ENCODE measurements at places on chromosomes 1 and 21.

GRCh38 chr1:187226396-187226795 lies 397.6 kb downstream of the PLA2G4A start:
- no peak for DNase-seq

DNA sequence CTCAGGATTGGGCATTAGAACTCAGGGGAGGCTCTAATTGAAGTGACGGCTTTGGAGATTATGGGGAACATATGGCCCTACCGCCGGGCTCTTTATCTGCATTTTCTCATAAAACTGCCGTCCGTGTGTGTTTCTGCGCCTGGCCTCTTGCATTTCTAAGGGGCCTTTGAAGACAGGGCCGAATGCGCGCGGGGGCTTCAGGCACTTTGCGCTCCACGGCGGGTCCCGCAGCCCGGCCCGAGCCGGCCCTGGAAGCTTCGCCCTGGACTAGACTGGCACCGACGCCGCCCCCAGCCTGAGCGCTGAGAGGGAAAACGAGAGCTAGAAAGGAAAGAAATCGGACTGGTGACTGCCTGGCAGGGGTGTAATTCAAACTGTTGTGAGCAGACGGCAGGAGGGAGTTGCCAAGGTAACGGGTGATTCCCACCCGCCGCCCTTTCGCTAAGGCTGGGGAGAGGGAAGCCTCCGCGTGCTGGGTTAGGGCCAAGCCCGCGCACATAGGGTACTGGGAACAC lies 120.7 kb downstream of the LMX1A start:
- no peak for DNase-seq

DNA sequence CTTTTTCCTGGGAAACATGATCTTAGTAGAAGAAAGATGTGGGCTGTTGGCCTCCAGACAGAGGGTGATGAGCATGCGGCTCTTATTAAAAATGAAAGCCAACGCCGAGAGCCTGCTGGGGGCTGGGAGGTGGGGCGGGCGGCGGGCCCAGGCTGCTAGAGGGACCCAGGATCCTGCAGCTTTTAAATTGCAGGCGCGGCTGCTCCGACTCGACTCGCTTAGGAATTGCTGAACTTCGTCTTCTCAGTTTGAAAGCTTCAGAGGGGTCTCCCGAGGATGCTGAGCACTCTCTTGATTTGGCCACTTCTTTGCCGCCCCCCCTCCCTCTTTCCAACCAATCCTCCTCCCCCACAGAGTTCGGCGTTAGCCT lies 1.2 kb downstream of the AGPAT3 start:
- no peak for DNase-seq

- DNase-seq: no peak
These were observed 209.6 kb upstream of the DPYD start for GRCh38 chr1:98130408-98130807.

DNA sequence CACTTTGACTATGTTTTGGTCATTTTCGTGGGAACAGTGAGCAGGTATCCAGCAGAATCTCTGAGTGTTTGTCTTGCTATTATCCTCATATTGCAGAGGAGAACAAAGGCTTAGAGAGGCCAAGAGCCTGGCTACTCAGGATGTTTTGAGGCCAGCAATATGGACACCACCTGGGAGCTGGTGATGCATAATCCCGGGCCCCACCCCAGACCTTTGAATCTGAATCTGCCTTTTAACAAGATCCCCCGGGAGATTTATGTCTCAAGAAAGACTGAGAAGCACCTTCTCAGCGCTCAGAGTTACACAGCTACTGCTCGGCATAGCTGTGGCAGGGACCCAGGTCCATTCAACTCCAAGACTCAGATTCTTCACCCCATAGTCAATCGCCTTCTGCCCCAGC lies 72.8 kb downstream of the PTPRU start:
- no peak for DNase-seq

DNA sequence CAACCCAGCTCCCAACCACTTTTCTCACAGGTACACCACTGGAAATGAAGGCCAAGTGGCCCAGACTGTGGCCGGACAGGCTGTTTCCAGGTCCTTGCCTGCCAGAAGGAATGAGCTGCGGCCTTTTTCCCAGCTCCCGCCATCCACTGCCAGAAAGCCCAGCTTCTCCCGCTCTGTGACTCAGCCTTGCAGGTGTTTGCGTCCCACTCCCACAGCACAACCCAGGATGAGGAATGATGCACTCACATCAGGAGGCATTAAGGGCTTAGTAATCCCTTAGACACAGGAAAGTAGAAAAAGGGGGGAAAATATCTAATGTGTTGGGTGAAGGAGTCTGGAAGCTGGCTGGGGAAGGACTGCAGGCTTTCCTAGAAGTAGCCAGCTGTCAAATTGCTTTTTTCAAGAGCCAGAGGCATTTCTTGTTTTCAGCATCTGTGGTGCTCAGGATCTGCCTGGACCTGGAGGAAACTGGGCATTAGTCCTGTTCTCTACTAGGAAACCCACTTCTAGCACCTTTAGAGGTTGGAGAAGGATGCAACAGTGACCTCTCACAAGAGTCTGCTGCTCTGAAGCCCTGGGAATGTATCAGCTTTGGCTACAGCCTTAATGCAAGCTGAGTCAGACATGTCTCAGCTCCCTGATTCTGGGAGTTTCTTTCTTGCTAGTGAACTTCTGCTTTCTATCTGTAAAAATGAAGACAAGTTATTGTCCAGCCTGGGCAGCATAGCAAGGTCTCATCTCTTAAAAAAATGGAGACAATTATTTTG lies 13.2 kb upstream of the MAP1LC3C start:
- DNase-seq: no peak

GRCh38 chr21:25362375-25363267 lies 244.7 kb downstream of the MRPL39 start:
- DNase-seq: no peak

DNA sequence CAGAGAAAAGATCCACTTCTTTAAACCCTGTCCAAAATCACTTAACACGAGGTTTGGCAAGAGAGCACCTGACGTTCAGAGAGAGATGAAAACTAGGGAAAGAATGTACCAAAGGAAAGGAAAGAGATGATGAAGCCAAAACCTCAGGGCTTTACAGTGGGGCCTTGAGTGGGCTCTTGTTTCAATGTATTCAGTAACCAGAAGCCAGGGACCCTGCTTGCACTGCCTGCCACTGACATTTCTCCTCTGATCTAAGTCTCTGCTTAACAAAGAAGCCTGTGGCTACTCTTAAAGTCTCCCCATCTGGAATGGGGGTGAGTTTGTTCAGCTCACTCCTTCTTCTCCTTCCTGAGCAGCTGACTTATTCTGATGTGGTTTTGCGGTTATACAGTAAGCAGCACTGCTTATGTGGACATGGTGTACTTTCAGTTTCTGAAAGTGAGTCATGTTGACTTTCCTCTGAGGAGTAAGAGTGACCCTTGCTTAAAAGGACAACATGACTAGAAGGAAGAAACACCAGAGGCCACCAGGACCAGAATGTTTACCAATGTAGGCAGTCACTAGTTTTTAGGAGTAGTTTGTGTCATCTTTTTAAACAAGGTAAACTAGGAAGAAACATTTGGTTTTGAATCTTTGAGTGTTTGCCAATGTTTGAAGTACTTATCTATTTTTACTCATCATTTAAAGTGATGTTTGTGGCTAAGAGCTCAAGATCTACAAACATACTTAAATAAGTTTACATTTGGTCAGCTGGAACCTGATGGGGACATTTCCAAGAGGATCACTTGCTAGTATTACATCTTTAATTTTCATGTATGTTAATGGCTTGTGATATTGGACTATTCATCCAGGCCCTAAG lies 87.4 kb downstream of the FASLG start:
- no peak for DNase-seq

GRCh38 chr1:182802006-182802803 lies 12.6 kb downstream of the NPL start:
- no peak for DNase-seq

DNA sequence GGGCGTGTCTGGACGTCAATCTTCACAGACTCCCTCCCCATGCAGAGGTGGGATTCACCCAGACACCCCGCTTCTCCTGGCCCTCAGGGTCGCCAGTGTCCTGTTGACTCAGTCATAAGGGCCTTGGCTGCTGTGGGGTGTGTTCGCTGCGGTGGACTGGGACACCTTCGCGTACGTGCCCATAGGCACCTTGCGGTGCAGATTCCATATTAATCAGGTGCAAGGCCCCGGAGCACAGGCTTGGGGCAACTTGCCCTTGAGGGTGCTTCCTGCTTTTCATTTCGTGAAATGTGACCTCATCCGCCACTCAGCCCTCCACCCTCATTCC lies 398 bp upstream of the SLC30A10 start:
- no peak for DNase-seq

DNA sequence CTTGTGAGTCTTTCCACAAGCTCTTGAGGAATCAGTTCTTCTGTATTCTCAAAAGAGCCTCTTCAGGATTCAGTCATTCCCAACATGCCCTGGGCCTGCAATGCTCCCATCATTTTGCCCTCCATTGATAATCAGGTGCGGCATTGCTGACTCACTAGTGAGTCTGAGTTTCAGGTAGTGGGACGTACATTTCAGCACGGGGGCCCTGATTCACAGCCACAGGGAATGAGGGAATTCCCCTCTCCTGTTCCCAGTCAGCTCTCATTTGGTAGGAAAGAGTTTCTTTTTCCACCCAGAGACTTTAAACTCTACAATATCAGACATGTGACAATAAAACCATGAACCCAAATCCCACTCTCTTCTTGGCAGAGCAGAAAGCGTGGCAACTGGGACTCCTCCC lies 3.7 kb upstream of the IRF6 start:
- no peak for DNase-seq

- no peak for DNase-seq
These were observed 40.1 kb downstream of the IGFN1 start for GRCh38 chr1:201230676-201231075.

DNA sequence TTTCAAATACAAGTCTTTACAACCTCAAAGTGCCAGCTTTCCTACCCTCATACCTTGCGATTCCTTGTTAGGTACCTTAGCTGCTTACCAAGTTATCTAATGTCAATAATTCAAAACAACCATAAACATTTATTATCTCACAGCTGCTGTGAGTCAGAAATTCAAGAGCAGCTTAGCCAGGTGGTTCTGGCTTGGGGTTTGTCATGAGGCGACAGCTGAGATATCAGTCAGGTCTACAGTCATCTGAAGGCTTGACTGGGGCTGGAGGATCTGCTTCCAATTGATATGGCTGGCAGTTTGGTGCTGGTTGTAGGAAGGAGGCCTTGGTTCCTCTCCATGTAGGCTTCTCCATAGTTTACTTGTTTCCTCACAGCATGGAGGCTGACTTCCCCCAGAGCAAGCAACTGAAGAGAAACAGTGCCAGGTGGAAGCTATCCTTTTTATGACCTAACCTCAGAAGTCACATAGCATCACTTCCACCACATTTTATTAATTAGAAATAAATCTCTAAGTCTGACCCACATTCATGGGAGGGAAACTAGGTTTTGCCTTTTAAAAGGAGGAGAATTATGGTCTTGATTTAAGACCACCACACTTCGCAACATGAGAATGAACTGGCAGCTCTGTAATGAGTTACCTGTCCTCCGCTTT lies 103.3 kb upstream of the FGGY start:
- no peak for DNase-seq

DNA sequence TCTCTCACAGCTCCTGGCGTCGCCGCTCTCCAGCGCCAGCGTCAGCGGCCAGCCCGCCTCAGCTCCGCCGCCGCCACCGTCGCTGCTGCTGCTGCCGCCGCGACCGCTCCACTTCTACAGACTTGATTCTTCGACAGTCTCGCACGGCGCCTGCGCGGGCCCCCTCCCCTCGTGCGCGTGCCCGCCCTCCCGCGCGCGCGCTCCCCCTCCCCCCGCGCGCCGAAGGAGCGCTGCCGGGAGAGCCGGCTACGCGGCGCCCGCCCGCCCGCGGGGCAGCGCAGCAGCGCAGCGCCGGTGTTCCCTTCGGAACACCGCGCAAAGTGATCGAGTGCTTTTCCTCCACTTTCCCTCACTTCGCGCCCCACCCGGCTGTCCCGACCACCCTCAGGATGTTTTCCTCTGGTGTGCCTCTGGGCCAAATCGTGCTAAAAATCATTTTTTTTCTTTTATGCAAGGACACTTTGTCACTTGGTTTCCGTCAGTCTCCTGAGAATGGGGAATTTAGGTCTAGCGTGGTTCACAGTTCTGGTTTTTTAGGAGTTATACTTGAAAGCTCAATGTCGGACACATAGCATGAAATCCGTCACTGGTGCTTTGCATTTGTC lies at the start of gene IRF2BP2:
Gene IRF2BP2, minus strand, starts transcription at position 118 of the 605 bp plus-strand sequence. CDS start 684 bp downstream, outside the sequence.
- peak; percentile 57 for DNase-seq

DNA sequence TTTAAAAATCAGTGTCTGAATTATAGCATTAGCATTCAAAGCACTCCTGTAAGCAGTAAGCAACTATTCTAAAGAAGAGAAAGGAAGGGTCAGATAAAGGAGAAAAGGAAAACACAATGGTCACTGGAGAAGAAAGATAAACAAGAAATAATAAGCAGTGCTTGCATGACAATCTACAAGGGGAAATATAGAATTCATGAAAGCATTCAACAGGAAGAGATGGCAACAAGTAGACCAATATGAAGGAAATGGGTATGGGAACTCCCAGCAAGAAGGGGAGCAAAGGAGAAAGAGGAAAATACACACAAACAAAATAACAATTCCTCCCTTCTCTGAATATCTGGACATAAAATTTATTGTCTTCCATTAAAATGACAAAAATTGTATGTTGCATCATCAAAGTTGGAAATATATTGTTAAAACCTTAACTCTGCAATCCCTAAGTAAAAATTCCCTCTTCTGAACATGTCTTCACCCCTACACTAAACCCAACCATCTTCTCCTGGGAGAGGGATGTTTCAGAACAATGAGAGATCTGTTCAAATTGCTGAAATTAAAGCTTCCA lies 206.3 kb upstream of the SAMSN1 start:
- DNase-seq: no peak

DNA sequence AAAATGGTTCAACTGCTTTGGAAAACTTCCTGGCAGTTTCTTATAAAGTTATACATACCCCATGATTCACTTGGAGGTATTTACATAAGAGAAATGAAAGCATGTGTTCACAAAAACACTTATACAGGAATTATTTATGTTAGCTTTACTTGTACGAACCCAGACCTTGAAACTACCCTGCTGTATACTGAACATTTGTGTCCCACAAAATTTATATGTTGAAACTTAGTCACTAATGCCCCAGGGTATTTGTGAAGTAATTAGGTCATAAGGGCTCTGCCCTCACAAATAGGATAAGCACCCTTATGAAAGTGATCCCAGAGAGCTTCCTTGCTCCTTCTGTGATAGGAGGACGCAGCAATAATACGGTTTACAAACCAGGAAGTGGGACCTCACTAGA lies 42.7 kb upstream of the B3GALT2 start:
- DNase-seq: no peak

DNA sequence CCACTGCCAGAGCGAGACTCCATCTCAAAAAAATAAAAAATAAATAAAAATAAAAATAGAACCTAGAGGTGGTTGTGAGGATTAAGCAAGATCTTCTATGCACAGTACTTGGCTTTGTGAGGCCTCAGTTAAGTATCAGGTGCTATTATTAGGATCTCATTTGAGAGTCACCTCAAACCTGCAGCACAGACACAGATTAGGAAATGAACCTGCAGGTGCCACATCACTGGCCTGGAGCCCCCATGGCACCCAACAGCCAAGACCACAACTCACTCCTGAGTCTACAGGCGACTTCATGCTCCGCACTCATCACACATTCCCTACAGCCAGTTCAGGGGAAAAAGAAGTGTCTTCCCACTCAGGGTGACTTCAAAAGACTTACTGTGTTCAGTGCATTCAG lies 176.8 kb downstream of the SLC45A1 start:
- DNase-seq: no peak

- DNase-seq: no peak
These were observed 1.1 kb upstream of the SLC19A1 start for GRCh38 chr21:45543371-45543709.
